Fibroblast of villous mesenchyme (primary cell): ENCODE measurements at places on chromosomes 16 and 17.

DNA sequence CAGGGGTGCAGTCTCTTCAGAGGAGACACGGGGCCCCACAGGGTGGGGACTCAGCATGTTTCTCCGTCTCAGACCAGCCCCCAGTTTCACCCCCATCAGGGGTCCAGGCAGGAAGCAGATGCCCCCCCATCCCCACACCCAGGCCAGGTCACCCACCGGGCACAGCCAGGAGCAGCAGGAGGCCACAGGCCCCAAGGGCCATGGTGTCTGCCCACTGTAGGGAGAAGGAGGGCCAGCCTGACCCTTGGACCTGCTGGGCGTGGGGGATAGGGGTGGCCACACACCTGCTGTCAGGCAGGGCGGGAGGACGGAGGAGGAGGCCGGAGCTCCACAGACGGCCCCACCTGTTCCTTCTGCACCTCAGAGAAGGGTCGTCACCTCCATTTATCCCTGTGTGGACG is at the start of gene TPSG1:
TSS of gene TPSG1 (minus strand) at position 218 of the 401 bp plus-strand sequence. CDS start at position 202, 16 bp downstream.
- DNase-seq = no peak

- peak; percentile 58 for DNase-seq
Observed at GRCh38 chr17:75459590-75460267, 3.3 kb downstream of the TMEM94 start.

DNA sequence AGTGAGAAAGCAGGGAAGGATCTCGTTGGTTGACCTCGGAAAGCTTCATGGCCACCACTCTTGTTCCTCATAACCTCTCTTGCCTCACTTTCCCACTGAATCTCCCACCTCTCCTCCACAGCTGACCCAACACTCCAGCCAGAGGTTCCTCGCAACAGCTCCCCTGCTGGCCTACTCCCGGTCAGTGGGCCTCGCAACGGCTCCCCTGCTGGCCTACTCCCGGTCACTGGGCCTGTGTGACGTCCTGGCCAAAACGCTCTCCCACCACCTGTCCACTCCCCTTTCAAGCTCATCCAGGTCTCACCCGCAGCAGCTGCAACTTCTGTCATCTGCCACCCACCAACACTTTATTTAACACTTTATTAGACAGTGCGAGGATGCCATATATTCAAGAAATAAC is 149.1 kb downstream of the VPS53 start:
- no peak for DNase-seq

DNA sequence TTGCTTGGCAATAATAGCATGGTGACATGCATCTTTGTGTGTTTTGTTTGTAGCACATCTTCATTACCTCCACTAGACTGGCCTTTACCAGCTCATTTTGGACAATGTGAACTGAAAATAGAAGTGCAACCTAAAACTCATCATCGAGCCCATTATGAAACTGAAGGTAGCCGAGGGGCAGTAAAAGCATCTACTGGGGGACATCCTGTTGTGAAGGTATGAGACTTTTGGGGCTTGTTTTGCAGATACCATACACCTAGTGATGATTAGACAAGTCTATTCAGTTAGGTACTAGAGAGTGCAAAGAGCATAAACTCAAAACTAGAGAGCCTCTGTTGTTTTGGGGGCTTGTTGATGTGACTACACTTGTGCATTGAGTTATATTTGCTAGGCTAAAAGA is 41.2 kb downstream of the NFATC3 start:
- DNase-seq = no peak

DNA sequence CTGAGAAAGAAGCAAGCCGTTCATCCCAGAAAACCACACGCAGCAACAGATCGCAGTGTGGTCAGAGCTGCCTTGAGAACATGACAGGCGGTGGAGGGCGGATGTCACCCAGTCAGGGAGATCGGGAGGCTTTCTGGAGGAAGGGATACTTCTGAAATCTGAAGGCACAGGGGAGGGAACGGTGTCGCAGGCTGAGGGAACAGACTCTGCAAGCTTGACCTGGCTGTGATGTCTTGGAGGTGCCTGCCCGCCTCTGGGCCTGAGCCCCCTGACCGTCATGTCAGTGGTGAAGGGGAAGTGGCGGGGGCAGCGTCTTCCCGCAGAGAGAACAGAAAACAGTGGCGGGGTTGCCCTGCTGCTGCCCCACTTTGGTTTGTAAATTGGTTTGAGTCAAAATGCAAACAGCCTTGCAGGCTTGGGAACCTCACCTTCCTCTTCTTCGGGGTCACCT is 8.1 kb upstream of the ATP2A3 start:
- DNase-seq = no peak

DNA sequence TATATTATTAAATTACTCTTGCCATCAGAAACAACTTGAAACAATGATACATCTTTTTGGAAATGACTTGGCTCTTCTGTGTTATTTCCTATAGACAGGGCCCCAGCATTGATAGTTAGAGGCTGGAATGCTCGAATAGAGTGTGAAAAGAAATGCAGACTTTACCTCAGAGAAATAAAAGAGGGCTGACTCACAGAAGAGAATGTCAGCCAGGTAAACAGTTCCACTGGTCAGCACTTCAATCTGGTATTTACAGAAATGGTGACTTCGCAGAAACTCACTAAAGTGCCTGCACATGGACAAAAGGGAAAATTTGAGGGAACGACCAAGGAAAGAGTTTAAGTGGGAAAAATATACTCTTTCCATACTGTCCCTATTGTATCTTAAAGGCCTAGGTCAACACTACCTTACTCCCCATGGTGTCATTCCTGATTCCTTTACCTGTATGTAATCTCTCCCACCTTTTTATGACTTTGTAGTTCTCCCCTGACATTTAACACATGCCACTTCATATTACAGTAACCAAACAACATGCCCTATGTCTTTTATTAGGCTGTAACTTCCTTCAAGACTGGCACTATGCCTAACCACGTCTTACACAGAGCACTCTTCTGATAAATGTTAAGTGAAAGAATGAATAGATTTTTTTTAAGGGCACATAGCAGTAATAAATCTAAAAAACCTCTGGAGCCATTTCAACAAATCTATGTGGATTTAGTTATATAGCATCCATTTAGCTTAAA is 36.7 kb downstream of the AKAP10 start:
- peak; percentile 81 for DNase-seq

- DNase-seq = no peak
Observed at GRCh38 chr16:27301236-27301861, 12.4 kb upstream of the IL4R start.

GRCh38 chr16:63714876-63715275 is 1407.0 kb downstream of the CDH11 start:
- no peak for DNase-seq

GRCh38 chr17:80920441-80920840 is 71.2 kb upstream of the CHMP6 start:
- peak; percentile 63 for DNase-seq

DNA sequence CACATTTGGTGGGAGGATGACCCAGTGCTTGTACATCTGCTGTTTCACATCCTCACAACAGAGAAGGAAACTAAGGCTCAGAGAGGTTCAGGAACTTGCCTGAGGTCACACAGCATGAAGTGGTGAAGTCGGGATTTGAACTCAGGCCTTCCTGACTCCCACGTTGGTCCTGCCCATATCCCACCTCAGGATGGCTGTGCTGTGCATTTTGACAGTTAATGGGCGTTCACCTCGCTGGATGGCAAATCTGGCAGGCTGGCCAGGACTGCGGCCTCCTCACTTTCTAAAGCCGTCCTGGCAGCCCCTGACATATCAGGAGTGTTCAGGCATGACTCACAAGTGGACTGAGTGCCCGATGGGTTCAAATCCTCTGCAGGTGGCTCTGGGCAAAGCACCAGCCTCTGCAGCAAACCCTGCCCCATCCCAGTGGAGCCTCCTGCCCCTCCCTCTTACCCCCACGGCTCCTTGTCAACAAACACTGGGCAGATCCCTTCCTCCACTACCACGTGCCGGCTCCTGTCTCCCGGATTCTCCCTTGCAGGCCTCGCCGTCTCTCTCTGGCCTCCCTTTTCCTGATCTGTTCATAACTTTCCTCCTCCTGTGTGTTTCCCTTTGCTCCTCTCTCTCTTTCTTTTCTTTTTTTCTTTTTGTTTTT is 29.2 kb downstream of the SOCS3 start:
- DNase-seq = peak; percentile 48

GRCh38 chr17:75065562-75066151 is 18.6 kb downstream of the KCTD2 start:
- no peak for DNase-seq

GRCh38 chr17:63685041-63685440 is 14.9 kb downstream of the LIMD2 start:
- DNase-seq = no peak

DNA sequence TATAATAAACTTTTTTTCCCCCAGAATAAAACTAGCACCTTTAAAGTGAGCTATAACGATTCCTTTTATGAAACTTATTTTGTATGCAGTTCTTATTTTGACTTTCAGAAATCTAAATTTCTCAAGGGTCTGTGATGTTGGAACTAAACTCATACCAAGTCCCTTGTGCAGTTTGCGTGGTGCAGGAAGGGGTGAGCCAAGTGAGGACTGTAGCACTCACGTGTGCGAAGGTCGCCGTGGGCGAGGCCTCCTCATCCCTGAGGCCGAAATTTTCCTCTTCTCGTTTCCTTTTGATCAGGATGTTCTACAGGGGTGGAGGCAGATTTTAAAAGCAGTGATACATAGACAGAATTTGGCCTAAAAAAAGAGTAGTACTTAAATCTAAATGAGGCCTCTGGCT is 73.7 kb downstream of the RPTOR start:
- DNase-seq = no peak

GRCh38 chr17:17492085-17492484 is 4.1 kb downstream of the RASD1 start:
- DNase-seq = no peak

GRCh38 chr16:30723725-30724355 is 24.4 kb upstream of the PHKG2 start:
- no peak for DNase-seq

- peak; percentile 65 for DNase-seq
Observed at GRCh38 chr17:20284570-20285295, 182.6 kb downstream of the LGALS9B start.

DNA sequence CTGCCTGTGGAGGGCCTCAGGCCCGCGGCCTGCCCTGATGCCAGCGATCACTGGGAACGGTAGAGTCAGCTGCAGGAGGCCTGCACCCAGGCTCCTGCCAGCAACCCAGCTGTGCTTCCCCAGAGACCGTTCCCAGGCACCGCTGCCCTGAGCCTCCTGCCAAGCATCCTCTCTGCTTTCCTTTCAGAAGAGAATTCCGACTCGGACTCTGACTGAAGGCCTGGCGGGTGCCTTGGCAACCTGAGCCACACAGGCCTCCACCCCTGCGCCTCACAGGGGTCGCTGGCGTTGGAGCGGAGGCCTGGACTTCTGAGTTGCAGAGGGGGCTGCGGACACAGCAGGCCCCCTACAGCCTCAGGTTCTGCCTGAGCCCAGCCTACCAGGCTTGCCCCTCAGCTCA is 7.9 kb downstream of the CMTM3 start:
- DNase-seq = no peak

- no peak for DNase-seq
Observed at GRCh38 chr17:47292206-47292605, 31.5 kb upstream of the EFCAB13 start.

DNA sequence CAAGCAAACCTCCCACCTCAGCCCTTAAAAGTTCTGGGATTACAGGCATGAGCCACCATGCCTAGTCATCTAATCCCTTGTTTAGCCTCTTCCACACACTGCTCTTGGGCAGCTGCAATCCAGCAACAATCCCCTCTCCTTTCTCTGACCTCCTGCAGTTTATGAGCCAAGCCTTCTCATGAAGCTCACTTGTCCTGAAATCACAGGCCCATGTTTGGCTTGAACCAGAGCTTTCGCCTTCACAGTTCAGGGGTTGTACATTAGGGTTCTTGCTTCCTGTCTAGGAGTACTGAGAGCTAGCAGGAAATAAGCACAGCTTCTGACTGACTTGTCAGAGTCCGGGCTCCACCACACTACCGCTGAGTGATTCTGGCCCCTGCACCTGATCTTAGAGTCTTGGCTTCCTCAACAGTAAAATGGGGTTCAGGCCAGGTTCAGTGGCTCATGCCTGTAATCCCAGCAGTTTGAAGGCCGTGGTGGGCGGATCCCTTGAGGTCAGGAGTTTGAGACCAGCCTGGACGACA is 16.3 kb downstream of the ERAL1 start:
- peak; percentile 52 for DNase-seq

DNA sequence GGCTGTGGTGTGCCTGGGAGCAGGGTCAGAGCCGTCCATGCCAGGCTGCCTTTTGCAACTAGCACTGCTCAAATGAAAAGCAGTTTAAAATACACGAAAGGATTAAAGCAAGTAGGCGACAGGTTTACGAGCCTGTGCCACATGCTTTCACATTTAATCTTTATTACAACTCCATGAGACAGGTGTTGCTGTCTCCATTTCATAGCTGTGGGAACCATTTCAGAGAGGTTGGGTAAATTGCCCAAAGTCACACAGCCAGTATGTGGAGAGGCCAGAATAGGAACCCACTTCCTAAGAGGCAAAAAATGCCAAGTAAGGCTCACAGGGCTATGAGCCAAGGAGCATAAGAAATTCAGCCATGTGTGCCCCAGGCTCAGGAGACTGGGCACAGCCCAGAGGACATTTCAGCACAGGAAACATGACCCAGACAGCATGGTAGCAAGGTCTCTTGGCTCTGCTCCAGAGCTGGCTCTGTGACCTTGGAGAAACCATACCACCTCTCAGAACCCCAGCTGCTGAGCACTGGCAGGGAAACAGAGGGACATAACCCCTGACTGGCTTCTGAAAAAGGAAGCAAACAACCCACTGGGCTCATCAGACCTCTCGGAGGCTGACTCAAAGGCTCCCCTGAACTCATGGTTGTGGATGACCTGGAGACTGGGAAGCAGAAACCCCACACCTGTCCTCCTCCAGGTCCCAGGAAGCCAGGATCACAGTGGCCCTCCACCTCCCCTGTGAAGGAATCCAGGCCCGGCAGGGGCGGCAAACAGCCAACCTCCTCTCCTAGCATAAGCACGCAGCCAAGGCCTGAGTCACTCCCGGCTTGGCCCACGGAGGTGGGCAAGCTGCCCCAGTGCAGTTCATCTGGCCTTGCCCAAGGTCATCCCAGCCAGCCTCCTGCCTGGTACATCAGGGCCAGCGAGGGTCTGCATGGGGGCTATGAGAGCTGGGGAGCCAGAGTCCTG is 40.3 kb upstream of the MRPS23 start:
- peak; percentile 65 for DNase-seq

DNA sequence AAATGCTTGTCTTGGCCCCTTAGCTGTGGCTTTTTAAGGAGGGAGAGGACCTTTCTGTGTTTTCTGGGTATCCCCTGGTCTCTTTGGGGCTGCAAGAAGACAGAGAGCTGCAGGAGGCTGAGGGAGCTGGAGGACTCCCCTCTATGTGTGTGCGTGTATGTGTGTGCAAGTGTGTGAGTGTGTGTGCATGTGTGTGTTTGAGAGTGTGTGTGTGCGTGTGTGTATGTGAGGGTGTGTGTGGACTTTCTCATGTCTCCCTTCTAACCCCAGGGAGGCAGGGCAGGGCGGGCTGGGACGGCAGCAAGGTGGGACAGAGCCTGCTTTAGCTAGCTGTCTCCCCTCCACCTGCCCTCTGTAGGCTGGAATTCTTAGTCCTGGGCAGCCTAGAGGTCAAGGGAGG is 1.9 kb downstream of the PRSS54 start:
- no peak for DNase-seq

- DNase-seq = no peak
Observed at GRCh38 chr17:68184141-68184571, 63.7 kb upstream of the AMZ2 start.
